ENCODE measurements at places on chromosomes 2 and 18. TPM values are rescaled to one million over a fixed set of nuclear protein-coding genes. Genes with fewer than 3 reads are reported as not detected.

CD8B2 gene
- not detected for total RNA-seq

ALPP gene
- total RNA-seq = not detected

DPYSL5 gene
- 4.5 TPM for total RNA-seq

NPAS2 gene
- 0.89 TPM for total RNA-seq

DUSP2 gene
- total RNA-seq = 0.89 TPM

GKN1 gene
- total RNA-seq = not detected

MC2R gene
- not detected for total RNA-seq

LRRC30 gene
- not detected for total RNA-seq

EPAS1 gene
- total RNA-seq = 4.8 TPM

NR4A2 gene
- 0.04 TPM for total RNA-seq

FAM237A gene
- not detected for total RNA-seq

NOSTRIN gene
- 0.92 TPM for total RNA-seq

NT5DC4 gene
- total RNA-seq = not detected

RTKN gene
- total RNA-seq = 53.3 TPM

PLCL1 gene
- total RNA-seq = 4.9 TPM

Measured in cardiac muscle cell (in vitro differentiated cells and primary cell).